ENCODE measurements at places on chromosomes 13 and 19.

- DNase-seq = no peak
Measured at GRCh38 chr13:99589575-99589974, 88.3 kb downstream of the TM9SF2 start.

DNA sequence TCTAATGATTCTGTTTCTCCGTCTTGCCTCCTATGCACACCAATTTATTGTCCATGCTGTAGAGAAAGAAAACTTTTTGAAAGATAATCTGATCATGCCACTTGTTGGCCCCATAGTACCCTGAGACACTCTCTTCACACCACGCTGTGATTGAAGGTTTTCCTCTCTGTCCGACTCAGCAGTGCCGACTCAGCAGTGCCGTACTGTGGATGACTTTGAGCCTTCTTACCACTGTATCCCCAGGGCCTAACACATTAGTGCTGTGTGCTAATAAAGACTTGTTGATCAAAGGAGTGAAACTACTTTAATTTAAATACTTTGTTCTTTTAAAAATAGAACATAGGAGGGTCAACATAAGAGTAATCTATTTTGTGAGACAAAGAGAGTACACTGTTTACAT lies 429.6 kb downstream of the KLF12 start:
- no peak for DNase-seq

- no peak for DNase-seq
Measured at GRCh38 chr19:43729919-43730318, 14.0 kb downstream of the IRGC start.

DNA sequence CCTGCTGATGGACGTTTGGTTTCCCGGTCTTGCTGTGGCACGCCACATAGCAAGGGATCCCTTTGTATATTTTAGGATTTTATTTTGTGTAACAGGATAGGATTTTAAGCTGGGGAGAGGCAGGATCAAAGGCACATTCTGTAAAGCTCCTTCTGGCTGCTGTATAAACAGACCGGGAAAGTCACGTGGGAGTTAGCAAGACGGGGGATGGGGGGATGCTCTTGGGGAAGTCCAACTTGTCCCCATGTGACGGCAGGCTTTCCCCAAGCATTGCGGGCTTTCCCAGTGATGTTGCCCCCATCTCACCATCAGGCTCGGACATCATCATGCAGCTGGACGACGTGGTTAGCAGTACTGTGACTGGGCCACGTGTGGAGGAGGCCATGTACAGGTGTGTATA lies 5.8 kb downstream of the QTRT1 start:
- no peak for DNase-seq

DNA sequence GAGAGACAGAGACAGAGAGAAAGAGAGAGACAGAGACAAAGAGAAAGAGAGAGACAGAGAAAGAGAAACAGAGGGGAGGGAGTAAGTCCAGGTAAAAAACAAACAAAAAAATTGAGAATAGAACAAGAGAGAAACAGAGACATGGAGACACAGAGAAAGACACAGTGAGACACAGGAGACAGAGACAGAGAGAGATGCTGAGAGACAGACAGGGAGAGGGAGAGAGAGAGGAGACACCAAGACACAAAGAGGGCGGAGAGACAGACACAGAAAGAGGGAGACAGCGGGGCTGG lies 5.8 kb upstream of the PROZ start:
- DNase-seq = no peak

- peak; percentile 59 for DNase-seq
Measured at GRCh38 chr19:34232566-34233481, 21.5 kb upstream of the GARRE1 start.

DNA sequence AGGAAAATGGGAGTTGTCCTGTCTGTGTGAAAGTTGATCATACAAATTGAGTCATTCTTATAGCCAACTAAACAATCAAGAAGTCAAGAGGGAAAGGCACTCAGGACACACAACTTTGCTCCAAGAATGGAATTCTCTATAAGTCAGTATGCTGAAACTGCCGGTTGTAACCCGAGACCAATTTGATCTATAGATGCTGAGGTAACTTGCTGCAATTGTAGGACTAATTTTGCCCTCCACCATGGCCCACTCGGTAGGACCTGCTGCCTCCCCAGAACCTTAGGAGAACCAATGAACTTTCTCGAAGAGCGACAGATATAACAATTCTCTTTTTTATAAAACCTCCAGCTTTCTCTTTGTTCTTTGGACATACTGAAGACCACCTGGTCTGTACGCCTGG lies 157.0 kb downstream of the RNF17 start:
- DNase-seq = no peak

- no peak for DNase-seq
Measured at GRCh38 chr13:52010890-52011631, at the start of gene ATP7B. Gene ATP7B, minus strand, starts transcription at chr13:52011450. Its CDS starts 113 bp downstream, at chr13:52011337.

DNA sequence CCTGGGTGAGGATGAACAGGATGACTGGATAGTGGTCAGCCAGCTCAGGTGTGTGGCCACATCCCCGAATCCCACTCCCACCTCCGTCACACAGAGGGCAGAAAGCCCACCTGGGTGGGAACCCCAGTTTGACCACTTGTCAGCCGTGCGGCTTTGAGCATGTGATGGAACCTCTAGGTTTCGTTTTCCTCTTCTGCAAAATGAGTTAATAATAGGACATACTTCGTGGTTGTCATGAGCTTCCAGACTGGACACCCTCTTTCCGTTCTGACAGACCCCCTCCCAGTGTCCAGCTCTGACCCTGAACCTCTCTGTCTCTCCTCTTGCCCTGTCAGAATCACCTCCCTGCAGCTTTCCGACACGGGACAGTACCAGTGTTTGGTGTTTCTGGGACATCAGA lies 1.8 kb downstream of the AXL start:
- DNase-seq = no peak
